Stimulated activated CD8-positive, alpha-beta memory T cell treated with anti-CD3 and anti-CD28 coated beads, Interleukin-15, amount 100 ng/mL, for 4 hours (primary cell): ENCODE measurements at places on chromosomes 11 and 22.

- DNase-seq = no peak
These were observed 40.1 kb upstream of the LYVE1 start for GRCh38 chr11:10608584-10608983.

DNA sequence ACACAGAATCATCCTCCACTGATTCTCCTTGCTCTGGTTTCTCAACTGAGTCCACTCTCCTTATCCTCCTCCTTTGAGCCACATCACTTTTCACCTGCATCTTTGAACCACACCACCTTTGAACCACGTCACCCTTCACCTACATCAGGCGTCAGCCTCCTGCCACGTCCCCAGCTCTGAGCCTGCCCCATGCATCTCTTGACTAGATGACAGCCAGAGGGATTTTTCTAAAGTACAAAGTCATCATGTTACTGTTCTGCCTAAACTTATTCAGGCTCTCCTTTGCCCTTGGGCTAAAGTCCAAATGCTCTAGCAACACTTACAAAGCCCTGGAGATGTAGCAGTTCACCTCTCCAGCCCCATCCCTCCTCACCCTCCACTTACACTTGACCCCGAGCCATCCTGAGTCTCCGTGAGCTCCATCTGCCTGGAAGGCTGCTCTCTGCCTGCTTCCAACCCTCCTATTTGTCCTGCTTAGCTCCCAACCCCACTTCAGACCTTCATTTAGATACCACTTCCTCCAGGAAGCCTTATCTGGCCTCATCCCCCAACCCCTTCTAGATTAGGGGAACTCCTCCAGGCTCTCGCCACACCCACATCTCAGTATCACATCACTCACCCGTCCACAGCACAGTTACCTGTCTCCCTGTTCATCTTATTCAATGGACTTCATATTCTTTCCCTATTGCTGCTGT is 3.7 kb upstream of the MS4A10 start:
- DNase-seq = no peak

GRCh38 chr11:61955422-61956135 is 5.4 kb downstream of the BEST1 start:
- DNase-seq = no peak

DNA sequence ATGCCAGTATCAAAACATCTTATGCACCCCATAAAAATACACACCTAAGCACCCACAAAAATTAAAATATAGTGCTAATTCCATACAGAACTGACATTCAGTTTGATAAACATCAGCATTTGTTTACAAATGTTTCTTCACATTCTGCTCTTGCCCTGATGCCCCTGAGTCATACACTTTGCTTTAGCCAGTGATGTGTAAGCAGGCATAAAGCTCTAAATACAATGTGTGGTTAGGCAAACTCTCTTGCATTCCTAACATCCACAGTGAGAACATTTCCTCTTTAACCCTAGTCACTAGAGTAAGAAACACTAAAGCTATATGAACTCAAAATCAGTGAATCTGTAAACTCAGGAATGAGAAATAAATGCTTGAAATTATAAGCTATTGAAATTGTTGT is 1060.7 kb downstream of the FAM181B start:
- no peak for DNase-seq

- DNase-seq = no peak
These were observed 26.3 kb upstream of the MTCH2 start for GRCh38 chr11:47668665-47669064.

GRCh38 chr11:87484566-87484965 is 446.8 kb downstream of the TMEM135 start:
- no peak for DNase-seq

GRCh38 chr11:60872961-60873524 is 5.7 kb downstream of the ZP1 start:
- DNase-seq = no peak

GRCh38 chr11:11909727-11910126 is 68.0 kb downstream of the USP47 start:
- no peak for DNase-seq

DNA sequence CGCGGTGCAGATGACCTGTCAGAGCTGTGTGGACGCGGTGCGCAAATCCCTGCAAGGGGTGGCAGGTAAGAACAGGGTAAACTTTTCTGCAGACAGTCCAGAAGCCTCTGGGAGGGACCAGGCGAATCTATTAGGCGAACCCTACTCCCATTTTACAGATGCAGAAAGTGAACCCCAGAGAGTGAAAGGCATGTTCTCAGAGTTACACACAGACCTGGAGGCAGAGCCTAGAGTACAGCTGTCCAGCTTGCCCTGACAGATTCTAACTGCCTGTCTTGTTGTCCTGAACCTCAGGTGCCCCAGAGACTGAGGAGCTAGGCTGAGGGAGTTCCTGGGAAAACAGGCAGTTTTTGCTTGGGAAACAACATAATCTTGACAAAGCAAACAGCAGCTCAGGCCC is 665 bp downstream of the CCS start:
- no peak for DNase-seq

GRCh38 chr11:36628765-36629244 is 30.8 kb upstream of the RAG2 start:
- no peak for DNase-seq

- no peak for DNase-seq
These were observed 82.5 kb downstream of the ZNF280B start for GRCh38 chr22:22425783-22426624.

DNA sequence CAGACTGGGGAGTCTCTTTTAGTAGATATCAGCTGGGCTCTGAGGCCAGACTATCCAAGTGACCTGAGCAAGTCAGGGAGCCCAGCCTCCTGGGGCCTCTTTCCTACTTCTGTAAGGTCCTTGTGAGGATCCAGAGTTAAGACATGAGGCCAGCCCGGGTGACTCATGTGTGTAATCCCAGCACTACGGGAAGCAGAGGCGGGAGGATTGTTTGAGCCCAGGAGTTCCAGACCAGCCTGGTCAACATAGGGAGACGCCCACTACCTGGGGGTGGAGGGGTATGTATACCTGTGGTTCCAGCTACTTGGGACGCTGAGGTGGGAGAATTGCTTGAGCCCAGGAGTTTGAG is 36.9 kb upstream of the POLA2 start:
- no peak for DNase-seq

DNA sequence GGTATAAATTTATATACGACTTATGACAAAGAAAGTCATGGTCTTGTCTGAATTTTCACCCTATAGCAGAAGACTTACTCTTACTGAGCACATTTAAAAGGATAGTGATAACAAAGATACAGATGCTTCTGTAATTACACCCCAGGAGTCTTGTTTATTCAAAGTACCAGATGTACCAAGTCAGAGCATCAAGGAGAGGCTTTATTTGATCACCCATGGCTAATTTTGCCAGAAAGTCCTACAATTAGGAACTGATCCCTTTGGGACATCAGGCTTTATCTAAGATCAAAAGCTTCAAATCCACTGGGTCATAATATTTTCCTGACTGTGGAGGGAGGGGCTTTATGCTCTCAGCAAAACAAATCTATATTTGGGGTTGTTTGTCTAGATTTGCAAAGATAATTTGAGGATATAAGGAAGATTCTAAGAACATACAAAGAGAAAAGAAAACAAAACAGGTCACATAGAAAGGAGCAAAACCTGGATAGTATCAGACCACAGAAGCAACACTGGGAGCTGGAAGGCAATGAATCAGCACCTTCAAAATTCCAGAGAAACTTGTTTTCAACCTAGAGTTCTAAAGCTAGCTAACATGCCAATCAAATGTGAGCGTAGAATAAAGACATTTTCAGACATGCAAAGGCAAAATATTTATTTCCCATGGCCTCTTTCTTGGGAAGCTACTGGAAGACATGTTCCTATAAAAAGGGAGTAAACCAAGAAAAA is 124.8 kb upstream of the CSNK2A3 start:
- no peak for DNase-seq

DNA sequence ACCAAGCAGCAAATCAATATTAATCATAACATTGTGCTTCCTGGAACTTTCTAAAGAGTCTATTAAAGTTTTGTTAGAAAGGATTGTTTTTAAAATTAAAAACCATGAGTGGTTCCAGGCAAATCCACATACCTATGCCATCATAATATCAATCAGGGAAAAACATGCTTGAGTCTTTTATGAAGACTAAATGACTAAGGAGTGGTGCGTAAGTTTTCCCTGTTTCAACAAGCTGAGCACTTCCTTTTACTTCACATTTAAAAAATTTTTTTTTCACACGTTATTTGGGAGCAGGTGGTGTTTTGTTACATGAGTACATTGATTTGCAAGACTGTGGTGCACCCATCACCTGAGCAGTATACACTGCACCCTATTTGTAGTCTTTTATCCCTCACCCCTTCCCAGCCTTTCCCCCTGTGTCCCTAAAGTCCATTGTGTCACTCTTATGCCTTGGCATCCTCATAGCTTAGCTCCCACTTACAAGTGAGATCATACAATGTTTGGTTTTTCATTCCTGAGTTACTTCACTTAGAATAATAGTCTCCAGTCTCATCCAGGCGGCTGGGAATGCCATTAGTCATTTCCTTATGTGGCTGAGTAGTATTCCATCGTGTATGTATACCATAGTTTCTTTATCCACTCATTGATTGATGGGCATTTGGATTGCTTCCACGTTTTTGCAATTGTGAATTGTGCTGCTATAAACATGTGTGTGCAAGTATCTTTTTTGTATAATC is 1190.3 kb upstream of the RAG2 start:
- no peak for DNase-seq

- no peak for DNase-seq
These were observed 33.8 kb downstream of the ZC3H7B start for GRCh38 chr22:41334951-41335635.

GRCh38 chr11:34366522-34366921 is 8.7 kb upstream of the ABTB2 start:
- DNase-seq = no peak

GRCh38 chr11:10551290-10551592 is 10.3 kb upstream of the RNF141 start:
- no peak for DNase-seq

DNA sequence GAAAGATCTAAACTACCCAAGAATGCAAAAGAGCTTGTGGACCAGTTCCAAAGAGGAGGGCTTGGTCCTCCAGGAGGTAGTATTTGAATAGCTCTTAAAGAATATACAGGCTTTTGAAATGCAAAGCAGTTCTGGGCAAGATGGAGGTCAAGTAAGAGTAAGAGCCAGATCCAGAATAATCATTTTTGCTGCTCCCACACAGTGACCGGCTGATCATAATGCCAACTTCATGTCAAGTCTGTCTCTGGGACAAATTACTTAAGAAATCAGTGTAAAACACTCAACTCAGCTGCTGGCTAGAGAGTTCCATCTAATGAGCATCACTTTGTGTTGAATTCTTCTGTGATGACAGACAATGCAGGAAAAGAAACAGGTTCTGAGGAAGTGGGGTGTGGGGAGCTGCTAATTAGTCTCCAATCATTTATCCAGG is 250.9 kb upstream of the NARS2 start:
- DNase-seq = no peak
